ENCODE measurements at places on chromosomes 1 and 21.

- DNase-seq: no peak
Observed at GRCh38 chr1:160708118-160708517, 3.5 kb downstream of the CD48 start.

DNA sequence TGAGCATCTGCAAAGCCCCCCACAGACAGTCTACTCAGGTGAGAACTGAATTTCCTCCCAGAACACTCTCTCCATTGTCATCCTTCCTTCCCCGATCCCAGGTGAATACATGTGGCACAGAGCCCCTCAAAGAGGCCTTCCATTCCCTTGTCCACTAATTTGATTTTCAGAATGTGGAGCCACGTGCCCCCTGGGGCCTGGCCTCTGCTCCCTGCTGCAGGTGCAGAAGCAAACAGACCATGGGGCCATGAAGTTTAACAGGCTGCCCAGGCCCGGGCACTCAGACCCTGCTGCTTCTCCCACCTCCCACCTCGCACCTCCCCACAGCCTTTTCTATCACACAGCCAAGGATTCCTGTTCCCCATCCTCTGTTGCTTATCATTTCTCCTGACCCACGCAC lies 243.8 kb upstream of the RAB4A start:
- DNase-seq: no peak

DNA sequence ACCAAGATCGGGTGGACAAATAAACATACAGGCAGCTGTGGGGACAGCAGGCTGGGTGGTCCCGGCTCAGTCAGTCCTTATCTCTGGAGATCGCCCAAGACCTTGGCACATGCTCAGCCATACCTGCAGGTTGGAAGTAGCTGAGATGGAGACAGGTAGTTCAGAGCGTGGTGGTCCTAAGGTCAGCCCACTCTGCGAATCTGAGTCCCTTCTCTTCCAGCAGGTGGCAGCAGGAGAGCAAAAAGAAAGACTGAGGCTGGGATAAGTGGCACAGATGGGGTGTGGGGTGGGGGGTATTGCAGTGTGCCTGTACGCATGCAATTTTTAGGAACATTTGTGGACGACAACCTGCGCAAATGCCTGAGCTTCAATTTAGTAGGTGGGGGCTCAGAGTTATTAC lies 104.9 kb downstream of the TENT5C start:
- DNase-seq: no peak

GRCh38 chr1:1758692-1759455 lies 19.4 kb downstream of the NADK start:
- no peak for DNase-seq

DNA sequence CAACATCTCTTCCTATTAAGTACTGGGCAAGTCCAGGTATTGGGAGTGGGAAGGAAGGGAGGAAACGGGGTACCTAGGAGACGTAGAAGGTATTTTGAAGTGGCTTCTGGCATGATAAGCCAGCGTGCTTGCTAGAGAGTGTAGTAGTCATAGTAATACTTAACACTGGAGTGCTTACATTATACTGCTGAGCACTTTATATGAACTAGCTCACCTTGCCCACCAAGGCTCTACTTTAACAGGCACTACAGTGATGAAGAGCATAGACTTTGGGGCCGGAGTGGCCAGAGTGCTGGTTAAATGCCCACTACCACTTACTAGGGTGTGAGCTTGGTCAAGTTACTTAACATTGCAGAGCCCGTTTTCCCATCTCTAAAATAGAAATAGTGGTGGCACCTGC lies 61.7 kb downstream of the ACP6 start:
- DNase-seq: no peak

GRCh38 chr1:30153743-30154449 lies 569.5 kb downstream of the MATN1 start:
- DNase-seq: no peak

Data from stimulated activated CD8-positive, alpha-beta memory T cell treated with anti-CD3 and anti-CD28 coated beads, Interleukin-4, amount 100 ng/mL, for 48 hours (primary cell).